ENCODE measurements at places on chromosomes 11 and 22. TPM values are rescaled to one million over a fixed set of nuclear protein-coding genes. Genes with fewer than 3 reads are reported as not detected.

- no peak for ATAC-seq
Observed at GRCh38 chr11:35735903-35736302, 73.3 kb downstream of the TRIM44 start.

Gene LRRC74B
- total RNA-seq: not detected

DNA sequence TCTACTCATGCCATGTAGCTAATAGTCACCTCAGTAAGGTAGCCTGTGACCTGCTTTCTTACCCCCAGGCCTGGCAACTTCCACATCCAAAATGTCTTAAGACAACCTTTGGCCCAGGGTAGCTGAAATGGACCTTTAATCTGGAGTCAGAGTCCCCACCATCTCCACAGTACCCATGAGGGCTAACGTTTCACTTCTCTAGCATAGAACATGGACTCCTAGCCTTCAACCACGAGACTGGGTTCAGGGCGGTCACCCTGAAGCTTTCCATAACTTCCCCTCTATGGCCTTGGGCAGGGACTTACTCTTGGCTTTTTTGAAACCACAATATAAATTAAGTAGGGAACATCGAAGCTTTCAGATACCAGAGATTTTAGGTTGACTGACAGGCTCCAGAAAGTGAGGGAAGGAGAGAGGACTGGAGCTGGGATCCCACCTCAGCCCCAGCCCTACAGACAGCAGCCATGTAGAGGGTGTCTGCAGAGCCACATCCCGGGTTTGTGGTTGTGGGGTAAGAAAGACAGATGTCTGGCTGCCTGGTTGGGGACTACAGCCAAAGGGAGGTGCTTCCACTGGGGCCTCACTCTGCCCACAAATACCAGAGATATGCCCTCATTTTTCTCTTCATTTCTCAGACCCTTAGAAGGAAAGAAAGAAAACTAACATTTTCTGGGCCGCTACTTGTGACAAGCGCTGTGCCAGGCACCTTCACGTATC is 2.6 kb downstream of the TBC1D10A start:
- peak; percentile 15 for ATAC-seq

Gene MS4A6A
- not detected for total RNA-seq

DNA sequence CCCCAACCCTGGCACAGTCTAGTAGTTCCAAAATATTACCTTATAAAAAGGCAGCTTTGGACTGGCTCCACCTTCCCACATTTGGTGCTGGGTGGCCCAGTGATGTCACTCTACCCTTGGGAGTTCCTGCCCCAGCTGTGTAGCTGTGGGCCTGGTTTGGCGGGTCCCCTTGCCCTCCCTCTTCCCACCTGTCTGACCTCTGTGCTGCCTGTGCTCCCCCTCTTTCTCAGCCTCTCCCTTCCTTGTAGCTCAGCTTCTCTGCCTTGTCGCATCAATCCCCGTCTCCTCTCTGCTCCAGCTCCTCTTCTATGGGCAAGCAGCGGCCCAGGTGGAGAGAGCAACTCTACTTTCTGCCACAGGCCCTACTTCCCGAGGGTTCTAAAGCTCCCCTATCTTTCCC is 54.6 kb downstream of the CHRDL2 start:
- no peak for ATAC-seq

GRCh38 chr11:73410627-73411026 is 34.4 kb downstream of the RELT start:
- no peak for ATAC-seq

DNA sequence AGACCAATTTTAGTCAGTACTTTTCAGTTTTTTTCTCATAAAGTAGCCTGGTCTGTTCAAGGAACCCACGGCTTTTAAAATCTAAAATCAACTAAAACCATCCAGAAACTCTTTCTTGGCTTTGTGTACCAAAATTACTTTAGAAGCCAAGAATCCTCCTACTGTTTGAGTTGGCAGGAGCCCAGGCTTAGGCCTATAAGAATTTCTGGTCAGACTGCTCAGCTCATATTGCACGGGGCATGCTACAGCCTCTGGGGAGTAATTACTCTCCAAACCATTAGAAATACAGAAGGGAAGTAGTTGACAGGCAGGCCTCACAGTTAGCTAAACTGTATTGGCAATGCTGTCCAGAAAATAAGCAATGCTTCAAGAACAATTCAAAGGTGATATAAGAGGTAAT is 1862.9 kb upstream of the RAG2 start:
- no peak for ATAC-seq

GRCh38 chr22:50210378-50211139 is 9.7 kb downstream of the SELENOO start:
- ATAC-seq: no peak

GRCh38 chr11:38191101-38191500 is 1593.1 kb upstream of the RAG2 start:
- ATAC-seq: no peak

Gene CDKN1C
- 34.8 TPM for total RNA-seq

- ATAC-seq: no peak
Observed at GRCh38 chr11:126317432-126317755, 13.5 kb downstream of the DCPS start.

DNA sequence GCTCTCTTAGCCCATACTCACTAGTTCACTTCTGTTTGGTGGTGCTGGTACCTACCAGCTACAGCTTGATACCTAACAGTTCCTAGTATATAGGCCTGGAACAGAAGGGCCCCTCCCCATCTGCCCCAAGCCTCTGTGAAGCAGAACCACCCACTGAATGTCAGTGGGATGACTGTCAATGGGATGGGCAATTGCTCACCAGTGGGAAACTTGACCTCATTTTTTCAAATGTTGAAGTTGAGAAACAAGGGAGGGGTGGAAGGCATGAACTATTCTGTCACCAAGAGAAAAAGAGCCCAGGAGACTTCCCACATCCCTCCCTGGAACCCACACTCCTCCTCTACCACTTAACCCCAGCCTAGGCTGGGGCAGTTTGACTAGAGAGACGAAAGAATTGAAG is at the start of gene NLRP10:
NLRP10 (minus strand) TSS at position 62 of the 400 bp plus-strand sequence. CDS start 1,952 bp downstream, outside the sequence.
- no peak for ATAC-seq
